Stimulated activated CD8-positive, alpha-beta memory T cell treated with anti-CD3 and anti-CD28 coated beads, Interleukin-12 subunit alpha, Interleukin-12 subunit beta, amount 100 ng/mL, for 1 hour (primary cell): ENCODE measurements at places on chromosomes 11 and 22.

DNA sequence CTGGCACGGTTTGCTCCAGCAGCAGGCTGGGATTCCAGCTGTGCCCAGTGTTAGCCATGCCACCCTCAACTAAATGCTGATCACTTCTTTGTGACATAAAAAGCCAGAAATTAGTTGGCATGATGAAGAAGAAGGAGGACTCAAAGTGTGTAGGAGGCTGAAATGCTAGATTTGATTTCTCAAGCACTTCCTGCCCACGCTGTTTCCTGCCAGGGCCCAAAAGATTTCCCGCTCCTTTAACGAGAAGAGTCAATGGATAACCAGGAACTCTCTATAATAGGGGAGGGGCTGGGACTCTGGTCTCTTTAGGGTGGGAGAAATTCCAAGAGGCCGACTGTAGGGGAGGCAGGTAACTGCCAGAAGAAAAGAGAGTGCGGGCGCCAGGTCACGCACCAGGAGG is 26.4 kb downstream of the APOL3 start:
- no peak for DNase-seq

DNA sequence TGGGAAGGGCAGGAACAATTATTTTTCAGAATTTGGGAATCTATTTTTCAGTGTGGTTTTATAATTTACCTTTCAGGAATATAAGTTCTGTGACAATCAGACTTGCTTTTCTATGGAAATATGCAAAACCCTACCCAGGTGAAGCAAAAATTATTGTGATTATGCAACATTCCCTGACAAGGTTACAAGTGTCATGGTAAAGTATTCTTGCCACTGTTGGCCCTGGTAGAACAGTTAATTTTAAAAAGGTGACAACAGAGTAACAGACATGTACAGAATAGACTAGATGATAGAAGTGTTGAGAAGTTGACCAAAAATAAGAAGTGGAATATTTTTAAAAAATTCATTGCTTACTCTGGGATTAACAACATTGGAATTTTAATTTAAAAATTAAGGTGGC is 29.2 kb downstream of the TRAF6 start:
- DNase-seq: no peak

GRCh38 chr11:16941935-16942334 is 72.3 kb downstream of the PLEKHA7 start:
- DNase-seq: no peak

DNA sequence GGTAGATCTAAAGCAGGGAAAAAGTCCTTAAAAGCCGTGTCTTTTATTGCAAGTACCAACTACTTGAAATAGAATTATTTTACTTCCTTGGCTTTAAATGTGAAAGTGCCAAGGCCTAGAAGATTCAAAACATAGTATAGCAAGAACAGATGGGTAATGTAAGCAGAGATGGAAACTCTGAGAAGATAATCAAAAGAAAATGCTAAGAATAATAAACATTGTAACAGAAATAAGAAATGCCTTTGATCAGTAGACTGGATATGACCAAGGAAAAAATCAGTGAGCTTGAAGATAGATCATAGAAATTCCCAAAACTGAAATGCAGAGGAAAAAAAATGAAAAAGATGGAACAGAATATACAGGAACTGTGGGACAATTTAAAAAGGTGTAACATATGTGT is 113.1 kb downstream of the BLID start:
- no peak for DNase-seq

DNA sequence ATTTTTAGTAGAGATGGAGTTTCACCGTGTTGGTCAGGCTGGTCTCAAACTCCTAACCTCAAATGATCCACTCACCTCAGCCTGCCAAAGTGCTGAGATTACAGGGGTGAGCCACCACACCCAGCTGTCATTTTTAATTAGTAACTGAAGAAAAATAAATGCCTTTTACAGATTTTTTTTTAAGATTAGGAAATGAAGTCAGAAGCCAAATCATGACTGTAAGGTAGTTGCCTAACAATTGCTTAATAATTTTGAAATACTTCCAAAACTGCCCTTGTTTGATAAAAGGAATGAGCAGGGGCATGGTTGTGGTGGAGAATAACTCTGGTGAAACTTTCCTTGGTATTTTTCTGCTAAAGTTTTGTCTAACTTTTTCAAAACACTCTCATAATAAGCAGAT is 98.9 kb upstream of the SLC5A12 start:
- no peak for DNase-seq

DNA sequence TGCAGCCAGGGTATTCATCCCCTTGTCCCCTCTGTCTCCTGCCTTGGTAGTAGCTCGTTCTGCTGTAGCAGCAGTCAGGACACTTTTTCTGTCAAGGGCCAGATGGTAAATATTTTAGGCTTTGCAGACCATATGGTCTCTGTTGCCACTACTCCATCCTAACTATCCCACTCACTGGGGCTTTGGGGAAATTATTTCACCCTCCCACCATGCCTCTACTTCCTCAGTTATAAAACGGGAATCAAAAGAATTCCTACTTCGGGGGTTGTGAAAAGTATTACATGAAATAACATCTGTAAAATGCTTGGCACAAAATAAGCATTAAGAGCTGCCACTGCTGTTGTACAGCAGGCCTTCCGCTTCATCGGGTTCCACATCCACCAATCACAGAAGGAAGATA is 89.9 kb upstream of the LDLRAD3 start:
- DNase-seq: no peak

DNA sequence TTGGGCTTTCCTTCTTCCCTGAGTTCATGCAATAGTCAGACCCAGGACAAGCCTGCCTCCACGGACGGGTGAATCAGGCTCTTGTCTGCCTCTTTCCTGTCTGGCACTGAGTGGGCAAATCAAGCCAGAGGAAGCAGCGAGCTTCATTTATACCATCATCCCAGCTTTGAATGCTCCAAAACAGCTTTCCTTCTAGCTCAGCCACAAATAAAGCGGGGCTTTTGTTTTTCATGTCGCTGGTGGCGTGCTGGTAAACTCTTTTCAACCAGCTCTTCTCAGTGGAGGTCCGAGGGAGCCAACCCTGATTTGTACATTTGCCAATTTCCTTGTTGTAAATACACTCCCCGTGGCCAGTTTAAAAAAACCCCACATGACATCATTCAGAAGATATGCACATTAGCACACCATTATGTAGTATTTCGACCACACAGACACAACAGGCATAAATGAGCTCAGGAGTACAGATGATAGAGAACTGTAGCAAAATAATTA is 8.6 kb downstream of the C11orf91 start:
- no peak for DNase-seq

- no peak for DNase-seq
Measured at GRCh38 chr11:108985945-108986279, 321.0 kb downstream of the DDX10 start.

DNA sequence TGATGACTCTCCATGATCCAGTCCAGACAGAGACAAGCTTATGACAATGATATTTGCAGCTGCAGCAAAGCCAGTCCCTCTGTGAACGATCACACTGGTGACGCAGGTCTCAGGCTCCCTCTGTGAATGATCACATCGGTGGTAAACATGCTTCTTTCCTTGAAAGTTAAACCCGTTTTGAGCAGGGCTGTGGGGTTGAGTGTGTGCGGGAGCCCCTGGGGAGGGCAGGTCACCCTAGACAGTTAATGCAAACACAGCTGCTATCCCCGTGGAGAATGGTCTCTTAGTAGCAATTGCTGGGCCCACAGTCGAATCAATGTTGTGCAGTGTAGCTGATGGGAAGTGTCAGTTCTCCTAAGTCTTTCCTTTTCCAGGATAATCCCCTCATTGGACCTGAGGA is 71.0 kb upstream of the KIRREL3 start:
- no peak for DNase-seq

- no peak for DNase-seq
Measured at GRCh38 chr11:45282081-45282480, 4.1 kb downstream of the SYT13 start.

GRCh38 chr11:127334466-127334865 is 333.9 kb upstream of the KIRREL3 start:
- no peak for DNase-seq

DNA sequence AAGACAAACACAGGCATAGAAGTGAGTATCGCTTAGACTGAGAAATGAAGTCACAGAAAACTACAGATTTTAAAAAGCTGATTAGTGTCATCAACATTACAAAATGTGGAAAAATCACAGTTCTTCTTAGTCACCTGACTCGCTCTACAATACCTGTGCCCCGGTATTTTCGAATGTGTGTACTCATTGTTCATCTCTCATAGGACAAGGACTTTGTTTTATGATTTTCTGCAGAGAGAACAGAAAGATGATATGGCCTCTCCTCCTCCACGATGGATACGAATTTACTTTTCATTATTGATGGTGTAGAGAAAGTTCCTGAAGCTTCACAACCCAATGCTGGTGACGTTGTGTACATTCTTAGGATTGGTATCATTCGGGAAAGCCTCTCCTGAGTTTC is 29.4 kb upstream of the GAL start:
- DNase-seq: no peak

- DNase-seq: no peak
Measured at GRCh38 chr11:122791836-122792235, 46.5 kb upstream of the CRTAM start.

DNA sequence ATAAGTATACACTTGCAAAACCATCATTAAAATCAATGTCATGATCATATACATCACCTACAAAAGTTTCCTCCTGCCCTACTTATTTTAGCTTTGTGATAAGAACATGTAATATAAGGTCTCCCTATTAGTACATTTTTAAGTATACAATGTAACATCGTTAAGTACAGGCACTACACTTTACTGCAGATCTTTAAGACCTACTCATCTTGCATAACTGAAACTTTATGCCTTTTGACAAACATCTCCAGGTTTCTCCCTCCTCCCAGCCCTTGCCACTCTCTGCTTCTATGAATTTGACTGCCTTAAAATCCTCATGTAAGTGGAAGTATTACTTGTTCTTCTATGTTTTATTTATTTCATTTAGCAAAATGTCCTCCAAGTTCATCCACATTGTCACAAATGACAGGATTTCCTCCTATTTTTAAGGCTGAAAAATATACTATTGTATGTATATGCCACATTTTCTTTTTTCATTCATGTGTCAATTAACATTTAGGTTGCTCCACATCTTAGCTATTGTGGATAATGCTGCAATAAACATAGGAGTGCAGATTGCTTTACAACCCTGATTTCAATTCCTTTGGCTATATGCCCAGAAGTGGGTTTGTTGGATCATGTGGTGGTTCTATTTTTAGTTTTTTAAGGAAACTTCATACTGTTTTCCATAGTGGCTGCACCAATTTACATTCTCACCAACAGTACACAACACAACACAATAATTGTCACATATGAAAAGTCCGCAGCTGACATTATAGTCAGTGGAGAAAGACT is 471.1 kb upstream of the ANO3 start:
- DNase-seq: no peak

DNA sequence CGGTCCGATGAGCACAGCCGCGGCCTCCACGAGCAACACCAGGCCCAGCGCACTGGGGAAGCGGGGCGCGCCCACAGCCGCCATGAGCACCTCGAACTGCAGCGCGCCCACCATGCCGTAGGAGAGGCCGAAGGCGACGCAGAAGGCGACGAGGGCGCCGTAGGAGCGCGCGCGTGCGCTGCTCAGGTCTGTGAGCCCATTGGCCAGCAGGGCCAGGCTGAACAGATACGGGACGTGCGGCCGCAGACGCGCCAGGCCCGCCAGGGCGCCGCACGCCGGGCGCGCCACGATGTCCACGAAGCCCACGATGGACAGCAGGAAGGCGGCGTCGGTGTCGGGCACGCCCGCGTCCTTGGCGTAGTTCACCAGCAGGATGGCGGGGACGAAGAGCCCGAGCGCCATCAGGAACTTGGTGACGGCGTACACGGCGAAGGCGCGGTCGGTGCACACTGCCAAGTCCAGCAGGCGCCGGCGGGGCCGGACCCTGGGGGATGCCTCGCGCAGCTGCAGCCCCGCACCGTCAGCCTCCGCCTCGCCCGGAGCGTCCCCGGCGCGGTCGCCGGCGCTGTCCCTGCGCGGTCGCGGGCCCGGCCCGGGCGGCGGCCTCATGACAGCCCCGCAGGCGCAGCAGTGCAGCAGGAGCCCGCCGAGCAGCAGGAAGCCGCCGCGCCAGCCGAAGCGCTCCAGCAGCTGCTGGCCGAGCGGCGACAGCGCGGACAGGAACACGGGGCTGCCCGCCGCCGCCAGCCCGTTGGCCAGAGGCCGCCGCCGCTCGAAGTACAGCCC is 2.9 kb downstream of the SLC16A8 start:
- no peak for DNase-seq

GRCh38 chr11:93935826-93936225 is 85.3 kb upstream of the HEPHL1 start:
- no peak for DNase-seq

- DNase-seq: no peak
Measured at GRCh38 chr22:44116331-44116730, 64.4 kb upstream of the PARVG start.

DNA sequence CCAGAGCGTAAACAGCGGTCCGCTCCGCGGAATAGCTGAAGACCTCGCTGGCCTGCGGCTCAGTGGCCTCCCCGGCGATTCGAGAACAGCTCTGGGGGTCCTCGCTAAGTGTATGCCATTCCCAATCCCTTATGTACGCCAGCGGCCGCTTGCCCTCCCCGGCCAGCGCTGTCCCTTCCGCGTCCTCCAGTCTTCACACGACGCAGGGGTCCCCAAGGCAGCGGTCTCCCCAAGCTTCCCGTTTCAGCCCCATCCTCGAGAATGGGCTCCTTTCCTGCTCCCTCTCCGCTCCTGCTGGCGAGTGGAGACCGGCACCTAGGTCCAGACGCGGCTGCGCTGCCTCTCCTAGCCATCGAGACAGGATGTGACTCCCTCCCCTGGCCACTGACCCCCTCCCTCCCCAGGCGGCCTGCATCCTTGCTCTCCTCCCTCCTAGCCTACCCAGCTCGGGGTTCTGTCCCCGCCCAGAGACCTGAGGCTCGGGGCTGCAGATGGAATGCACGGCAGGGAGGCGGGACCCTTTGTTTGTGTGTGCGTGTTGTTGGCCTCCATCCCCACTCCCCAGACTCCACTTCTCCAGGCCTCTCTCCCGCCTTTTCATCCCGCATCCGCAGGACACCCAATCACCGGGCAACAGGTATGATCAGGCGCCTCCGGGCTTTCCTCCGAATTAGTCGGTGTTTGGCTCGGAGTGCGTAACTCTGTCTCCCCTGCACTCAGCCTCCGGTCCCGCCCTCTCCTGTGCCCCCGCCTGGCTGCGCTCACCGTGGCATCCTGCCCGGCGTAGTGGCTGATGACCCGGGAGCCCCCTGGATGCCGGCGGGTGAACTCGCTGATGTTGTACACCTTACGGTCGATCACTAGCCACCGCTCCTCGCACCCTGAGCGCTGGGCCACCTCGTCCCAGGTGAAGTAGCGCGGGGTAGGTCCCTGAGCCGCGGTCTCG is 740 bp downstream of the FADS1 start:
- DNase-seq: no peak

GRCh38 chr11:117997406-117997805 is 11.2 kb downstream of the IL10RA start:
- DNase-seq: no peak
